PC-9 (cell line): ENCODE measurements at places on chromosomes 3 and 15.
A peak's percentile ranks its signal among the peaks of the same experiment; 100 is the strongest.

DNA sequence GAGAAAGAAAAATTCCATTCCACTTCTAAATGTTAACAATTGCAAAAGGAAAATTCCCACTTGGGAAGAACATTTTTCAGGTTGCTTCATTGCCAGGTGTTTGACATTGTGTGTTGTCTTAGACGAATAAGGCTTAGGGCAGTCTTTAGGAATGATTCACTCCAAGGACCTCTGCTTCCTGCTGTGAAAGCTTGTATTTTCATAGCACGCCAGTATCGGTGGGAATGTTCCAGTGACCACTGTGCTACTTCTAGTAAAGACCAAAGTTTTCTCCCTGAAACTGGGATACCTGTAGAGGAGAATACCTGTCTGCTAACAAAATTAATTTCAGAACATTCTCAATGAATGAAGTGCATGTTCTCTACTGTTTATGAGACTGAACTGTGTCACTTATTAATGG is 64.1 kb downstream of the CDIN1 start:
- DNase-seq: peak; percentile 35

DNA sequence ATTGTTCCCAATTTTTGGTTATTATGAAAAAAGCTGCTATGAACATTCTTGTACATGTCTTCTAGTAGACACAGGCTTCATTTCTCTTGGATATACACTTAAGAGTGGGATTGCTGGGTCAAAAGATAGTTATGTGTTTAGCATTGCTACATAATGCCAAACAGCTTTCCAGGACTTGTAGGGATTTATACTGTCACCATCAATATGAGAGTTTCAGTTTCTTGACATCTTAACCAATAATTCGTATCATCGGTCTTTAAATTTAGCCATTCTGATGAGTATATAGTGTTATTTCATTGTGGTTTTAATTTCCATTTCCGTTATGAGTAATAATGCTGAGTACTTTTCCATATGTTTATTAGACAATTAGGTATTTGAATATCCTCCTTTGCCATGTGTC is 190.3 kb upstream of the PFN2 start:
- DNase-seq: no peak

GRCh38 chr3:16374047-16374934 is 109.3 kb downstream of the OXNAD1 start:
- no peak for DNase-seq

- no peak for DNase-seq
These were observed 29.4 kb upstream of the RSL24D1 start for GRCh38 chr15:55226127-55226526.

GRCh38 chr3:36852071-36852470 is 87.7 kb upstream of the DCLK3 start:
- no peak for DNase-seq

DNA sequence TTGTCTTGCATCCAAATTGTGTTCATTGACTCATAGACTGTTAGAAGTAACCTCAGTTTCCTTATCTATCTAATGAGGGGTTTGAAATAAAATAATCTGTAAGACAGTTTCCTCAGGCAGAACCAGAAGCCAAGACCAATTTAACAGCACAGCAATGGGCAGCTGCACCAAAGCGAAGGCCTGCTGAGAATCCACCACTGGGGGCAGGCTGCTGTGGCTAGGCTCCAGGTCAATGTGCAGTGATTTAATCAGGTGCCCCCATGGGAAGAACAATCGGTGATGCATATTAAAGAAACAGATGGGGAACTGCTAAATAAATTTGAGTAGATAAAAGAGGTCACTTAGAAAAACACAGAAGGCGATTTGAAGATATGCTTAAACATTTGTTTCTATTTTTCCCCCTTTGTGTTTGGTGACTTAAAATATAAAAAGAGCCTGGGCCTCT is 28.0 kb upstream of the TMOD3 start:
- DNase-seq: peak; percentile 18

- DNase-seq: no peak
These were observed 152.3 kb downstream of the FBN1 start for GRCh38 chr15:48493084-48493762.

GRCh38 chr15:74464897-74465296 is 3.9 kb upstream of the UBL7 start:
- DNase-seq: no peak

DNA sequence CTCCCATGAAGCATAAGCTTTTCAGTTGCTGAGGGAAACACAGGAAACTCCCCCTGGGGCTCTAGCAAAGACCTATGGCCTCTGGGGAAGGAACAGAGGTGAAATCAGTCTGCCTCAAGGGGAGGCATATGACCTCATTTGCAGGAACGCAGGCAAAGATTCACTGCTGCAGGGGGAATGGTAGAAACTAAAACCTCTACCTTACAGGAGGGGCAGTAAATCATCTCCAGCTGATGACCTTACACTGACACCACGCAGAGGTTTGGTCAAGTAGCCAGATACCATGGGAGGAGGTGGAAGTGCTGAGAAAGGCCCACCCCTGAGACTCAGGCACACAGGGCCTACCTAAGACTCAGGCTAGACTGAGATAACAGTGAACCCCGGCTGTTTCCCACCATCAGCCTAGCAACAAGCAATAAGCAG is 81.1 kb downstream of the RAD18 start:
- no peak for DNase-seq

GRCh38 chr15:95972041-95972553 is 358.4 kb upstream of the NR2F2 start:
- DNase-seq: no peak

DNA sequence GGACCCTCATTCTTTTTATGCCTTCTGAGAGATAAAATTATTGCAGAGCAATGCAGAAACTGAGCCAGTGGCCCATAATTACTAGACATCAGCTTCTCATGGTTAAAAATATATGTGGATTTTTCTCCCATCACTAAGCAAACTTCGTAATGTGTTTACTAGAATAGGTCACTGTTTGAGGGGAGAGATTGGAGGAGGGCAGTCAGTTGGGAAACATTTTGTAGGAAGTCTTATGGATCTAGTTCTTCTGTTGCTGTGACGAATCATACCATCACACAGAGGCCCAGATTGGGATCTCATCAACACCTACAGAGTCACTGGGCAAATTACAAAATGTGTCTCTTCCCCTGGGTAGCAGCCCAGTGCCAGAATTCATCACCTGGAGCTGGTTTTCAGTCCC is 81.4 kb downstream of the PDE8A start:
- DNase-seq: no peak

- DNase-seq: no peak
These were observed 1.0 kb downstream of the DTWD1 start for GRCh38 chr15:49621887-49622286.

DNA sequence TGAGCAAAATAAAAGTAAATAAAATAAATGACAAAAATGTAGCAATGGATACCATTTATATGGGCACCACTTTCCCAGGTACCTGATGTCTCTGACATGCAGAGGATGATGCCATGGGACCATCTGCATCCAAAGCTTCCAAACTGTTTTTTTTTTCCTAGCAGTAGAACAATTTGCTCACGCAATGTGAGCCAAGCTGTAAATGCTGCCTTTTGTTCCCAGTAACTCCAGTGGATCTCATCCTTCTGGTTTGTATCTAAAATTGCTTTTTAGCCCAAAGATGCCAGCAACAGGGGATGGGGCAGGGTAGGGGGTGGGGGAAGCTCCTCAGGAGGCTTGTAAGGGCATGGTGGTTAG is 32.7 kb downstream of the SLC12A8 start:
- DNase-seq: no peak

GRCh38 chr3:117586161-117586560 is 876.6 kb downstream of the TUSC7 start:
- DNase-seq: no peak

- no peak for DNase-seq
These were observed 6.7 kb upstream of the DAPK2 start for GRCh38 chr15:64052925-64053491.

GRCh38 chr3:139157161-139157932 is 112.7 kb upstream of the PRR23C start:
- DNase-seq: no peak

DNA sequence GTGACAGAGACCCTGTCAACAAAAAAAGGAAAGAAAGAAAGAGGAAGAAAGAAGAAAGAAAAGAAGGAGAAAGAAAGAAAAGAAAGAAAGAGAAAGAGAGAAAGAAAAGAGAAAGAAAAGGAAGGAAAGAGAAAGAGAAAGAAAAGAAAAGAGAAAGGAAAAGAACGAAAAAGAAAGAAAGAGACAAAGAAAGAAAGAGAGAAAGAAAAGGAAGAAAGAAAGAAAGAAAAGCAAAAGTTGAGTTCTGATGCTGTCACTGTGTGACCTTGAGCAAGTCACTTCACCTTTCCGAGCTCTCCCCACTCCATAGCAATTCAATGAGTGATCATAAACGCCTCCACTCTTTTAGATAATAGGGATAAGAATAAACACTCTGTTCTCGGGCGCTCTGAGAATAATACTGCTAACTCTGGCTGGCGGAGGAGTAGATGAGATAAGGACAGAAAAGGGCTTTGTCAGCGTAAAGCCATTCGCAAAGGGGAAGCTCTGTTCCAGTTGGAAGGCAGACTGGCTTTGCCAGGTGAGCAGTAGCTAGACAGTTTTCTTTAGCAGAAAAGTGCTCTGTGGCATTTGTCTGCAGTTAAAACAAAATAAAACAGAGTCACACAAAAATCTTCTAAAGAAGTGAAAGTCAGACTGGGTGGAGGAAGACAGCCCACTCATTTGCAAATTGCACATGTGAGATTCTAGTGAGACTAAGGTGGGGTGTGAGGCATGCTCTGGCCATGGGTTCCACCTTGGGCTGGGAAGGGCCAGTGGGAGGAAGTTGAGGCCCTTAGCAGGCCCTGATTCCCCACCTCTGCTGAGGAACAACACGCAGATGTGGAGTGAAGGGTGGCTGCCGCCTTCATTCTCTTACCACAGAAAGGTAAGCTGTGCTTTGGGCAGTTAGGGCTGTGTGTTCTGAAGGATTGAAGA is 9.6 kb upstream of the FLNB start:
- DNase-seq: no peak

DNA sequence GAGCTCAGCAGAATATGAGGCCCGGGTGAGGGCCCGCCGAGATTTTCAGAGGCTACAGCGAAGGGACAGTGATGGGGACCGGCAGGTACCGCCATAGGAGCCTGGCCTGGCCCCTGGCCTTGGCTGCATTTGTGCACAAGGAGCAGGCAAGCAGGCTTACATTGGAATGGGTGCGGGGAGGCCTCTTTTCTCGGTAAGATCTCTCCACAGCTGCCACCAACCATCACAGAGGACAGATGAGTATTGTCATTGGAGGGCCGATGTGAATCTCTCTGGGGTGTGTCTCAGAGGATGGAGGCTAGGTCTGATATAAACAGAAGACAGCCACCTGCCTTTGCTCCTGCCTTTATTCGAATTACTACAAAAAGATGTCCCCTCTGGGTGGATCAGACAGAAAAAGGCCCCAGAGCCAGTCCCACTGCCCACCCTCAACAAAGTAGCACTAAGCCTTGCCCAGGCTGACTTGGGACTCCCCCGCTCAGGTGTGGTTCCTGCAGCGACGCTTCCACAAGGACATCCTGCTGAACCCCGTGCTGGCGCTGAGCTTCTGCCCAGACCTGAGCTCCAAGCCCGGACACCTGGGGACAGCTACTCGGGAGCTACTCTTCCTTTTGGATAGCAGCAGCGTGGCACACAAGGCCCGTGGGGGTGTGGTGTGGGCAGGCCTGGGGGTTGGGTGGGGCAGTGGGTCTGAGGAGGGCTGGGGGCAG is 5.4 kb downstream of the VWA5B2 start:
- DNase-seq: no peak

DNA sequence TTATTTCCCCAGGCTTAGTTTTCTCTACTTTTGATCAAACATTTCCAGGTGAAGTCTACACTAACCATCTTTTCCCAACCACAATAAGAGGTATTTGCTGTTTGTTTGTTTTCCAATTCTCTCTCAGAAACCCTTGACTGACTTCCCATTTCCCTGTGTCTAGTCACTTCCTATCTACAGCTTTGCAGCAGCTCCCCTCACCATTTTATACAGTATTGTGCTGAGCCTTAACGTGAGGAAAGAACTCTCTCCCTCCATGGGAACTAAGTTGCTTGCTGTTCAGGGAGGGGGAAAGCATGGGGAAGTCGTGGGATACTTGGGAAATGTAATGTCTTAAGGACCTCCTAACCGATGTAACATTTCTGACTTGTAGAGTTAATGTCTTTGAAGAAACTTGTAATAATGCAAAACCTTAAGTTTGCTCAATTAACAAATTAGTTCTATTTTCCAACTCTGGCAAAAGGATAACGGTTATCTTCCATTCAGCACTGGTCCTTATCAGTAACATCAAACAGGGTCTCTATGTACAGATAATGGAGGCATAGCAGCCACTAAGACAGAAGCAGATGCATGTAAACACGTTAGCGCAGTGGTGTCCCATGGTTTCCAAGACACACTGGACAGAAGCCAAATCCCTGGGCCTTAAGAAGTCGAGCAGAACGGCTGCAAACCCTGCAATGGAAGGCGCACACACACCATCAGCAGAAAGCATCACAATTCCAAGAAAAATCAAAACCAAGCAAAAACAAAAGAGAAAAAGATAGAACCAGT is 39.7 kb downstream of the NPTN start:
- no peak for DNase-seq

DNA sequence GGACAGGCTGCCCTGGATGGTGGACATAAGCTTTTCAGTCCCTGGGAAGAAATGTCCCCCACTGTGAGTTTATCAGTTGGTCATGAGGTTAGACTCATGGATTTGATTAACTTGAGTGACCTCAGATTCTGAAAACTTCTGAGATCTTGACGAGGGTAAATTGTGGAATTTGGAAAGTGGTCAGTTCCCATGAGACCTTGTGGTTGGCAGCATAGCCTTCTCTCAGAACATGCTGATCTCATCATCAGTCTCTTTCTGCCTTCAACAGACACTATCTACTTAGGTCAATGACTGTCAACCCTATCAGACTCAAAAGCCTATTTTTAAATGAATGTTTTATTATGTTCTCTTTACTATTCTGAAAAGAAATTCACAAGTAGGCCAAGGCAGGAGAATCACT is 45.6 kb upstream of the NDUFB4 start:
- DNase-seq: no peak

- no peak for DNase-seq
These were observed 86.3 kb downstream of the LMLN start for GRCh38 chr3:198046120-198046857.

GRCh38 chr3:130117933-130118332 is 36.3 kb downstream of the ALG1L2 start:
- no peak for DNase-seq

- DNase-seq: no peak
These were observed 1.9 kb downstream of the NEIL1 start for GRCh38 chr15:75348562-75349350.

DNA sequence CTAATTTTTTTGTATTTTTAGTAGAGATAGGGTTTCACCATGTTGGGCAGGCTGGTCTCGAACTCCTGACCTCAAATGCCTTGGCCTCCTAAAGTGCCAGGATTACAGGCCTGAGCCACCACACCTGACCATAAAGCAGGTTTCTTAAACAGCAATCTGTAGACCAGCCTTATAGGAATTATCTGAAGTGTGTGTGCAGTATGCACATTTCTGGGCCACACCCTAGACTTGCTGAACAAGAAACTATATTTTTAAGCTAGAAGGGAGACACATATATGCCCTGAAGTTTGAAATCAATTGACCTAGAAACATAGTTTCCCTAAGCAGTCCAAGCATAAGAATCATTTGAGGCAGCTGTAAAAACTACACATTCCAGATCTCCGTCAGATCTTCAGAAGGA is 805.7 kb downstream of the TUSC7 start:
- DNase-seq: no peak

- DNase-seq: no peak
These were observed 36.6 kb downstream of the IFT122 start for GRCh38 chr3:129476586-129476985.
